ENCODE measurements at places on chromosomes 1 and 21.
A peak's percentile ranks its signal among the peaks of the same experiment; 100 is the strongest.

DNA sequence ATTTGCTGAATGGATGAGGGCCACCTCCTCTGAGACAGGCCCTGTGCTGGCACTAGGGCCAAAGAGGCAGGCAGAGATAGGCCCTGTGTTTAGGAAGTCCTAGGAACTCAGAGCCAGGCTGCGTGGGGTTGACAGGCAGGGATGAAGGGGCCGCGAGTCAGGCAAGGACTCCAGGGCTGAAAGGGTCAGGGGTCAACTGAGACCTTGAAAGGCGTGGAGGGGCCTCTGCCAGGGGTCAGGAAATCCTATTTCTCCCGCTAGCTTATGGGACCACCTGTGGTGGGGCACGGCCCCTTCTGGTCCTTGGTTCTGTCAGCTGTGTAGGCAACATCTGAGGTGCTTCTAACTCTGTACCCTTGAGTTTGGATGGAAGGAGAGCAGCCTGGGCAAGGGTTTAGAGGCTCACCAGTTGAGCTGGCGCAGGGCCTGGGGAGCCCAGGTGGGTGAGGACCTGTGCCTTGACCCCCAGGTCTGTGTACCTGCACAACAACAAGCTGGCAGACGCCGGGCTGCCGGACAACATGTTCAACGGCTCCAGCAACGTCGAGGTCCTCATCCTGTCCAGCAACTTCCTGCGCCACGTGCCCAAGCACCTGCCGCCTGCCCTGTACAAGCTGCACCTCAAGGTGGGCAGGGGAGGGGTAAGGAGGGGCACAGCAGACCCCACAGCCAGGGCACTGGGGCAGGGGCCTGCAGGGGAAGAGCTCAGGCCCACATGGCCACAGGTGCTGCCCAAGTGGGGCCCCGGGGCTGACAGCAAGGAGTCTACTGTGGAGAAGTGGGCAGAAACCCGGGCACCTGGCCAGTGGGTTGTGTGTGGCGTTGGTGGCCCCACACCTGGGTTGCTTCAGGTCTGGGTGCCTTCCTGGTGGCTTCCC lies 14.9 kb downstream of the PODN start:
- ATAC-seq: no peak

DNA sequence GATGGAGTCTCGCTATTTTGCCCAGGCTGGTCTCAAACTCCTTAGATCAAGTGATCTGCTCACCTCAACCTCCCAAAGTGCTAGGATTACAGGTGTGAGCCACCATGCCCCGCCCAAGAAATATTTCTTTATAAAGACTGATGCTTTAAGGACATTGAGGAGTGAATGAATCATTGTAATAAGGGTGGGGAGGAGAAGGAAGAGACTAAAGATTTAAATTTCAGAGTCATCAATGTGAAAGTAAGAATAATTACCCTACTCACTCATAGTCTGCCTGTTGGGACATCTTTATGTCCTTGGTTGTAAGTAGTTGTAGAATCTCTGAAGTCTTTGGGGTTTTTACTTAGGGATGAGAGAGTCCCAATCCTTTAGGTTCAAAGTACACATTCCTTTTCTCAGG lies 7.3 kb downstream of the KDM1A start:
- ATAC-seq: peak; percentile 46

GRCh38 chr1:3712573-3713535 lies 39.4 kb upstream of the CCDC27 start:
- ATAC-seq: no peak

GRCh38 chr21:39513735-39514134 lies 62.0 kb downstream of the SH3BGR start:
- ATAC-seq: no peak

DNA sequence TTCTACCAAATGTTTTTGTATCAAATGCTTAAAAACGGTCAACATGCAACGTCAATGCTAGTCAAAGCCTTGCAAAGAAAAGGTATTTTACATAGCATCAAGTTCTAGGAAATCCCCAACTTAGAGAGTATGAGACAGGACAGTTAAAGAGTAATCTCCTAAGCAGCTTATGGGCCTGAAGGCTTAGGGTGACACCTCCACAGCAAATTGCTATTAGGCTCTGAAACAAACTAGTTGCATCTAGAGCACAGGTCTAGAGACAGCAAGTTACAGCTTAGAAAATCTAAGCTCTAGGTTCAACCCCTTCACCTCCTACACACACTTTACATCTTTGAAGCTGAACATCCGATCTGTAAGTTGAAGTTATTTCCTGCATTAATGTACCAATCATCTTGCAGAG lies 13.7 kb downstream of the PABPC4 start:
- no peak for ATAC-seq

GRCh38 chr1:15236746-15237145 lies 10.3 kb upstream of the FHAD1 start:
- ATAC-seq: no peak

- peak; percentile 39 for ATAC-seq
Measured at GRCh38 chr1:33349081-33349759, 28.3 kb upstream of the A3GALT2 start.

DNA sequence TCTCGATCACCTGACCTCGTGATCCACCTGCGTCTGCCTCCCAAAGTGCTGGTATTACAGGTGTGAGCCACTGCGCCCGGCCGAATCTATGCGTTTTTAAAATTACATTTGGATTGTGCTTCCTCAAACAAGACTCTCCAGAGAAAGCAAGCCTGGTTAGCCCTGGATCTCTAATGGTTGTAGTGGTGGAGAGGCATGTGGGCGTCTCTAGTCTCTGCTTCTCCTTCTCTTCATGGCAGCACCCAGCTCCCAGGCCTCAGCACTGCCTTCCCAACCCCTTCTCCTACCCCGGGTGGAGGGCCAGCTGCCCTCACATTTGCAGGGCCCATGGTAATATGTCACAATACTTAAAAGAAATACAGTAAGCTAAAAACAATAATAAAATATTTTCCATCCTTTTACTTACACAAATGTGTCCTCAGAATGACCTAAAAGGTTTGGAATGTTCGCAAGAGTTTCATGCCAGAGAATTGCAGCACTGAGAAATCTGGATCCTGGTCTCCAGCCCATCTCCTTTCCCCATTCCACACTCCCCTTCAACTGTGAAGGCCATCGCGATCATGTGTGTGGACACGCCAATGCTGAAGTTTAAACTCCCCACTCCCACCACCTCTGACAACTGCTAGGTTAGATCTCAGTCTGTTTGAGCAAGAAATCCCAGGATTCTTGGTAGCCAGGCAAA lies 7.0 kb downstream of the OR14I1 start:
- no peak for ATAC-seq

GRCh38 chr1:51329443-51330325 lies 678 bp downstream of the TTC39A start:
- no peak for ATAC-seq

DNA sequence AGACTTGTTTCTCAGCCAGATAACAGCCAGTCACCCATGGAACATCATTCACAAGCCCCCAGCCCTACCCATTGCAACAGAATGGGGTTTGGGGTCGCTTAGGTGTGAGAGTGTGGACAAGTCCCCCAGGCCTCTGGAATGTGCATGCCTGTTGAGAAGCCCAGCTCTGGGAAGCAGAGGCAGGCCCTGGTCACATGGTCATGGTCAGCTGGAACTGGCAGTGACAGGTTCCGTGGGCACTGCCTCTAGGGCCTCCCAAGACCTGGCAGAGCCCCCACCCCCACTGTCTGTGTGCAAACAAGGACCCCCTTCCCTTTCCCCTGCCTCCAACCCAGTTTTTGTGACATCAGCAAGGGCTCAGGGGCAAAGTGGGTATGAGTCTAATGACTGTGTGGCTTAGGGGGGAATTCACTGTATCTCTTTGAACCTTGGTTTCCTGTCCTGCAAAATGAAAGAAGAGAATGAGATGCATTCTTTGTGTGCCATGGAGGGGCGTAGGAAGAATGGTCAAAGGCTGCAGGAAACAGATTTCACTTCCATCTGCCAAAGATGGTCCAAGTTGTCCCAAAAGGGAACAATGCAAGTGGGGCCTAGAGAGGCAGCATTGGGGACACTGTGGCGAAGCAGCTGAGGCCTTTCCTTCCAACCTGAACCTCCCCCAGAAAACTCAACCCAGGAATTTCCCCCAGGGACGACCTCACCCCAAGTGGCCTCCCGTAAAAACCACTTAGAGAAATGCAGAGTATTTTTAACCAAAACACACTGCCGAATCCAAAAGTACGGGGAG lies 34.7 kb upstream of the SELENON start:
- ATAC-seq: no peak

GRCh38 chr1:25991937-25992688 lies 5.8 kb downstream of the PAFAH2 start:
- no peak for ATAC-seq

- peak; percentile 53 for ATAC-seq
Measured at GRCh38 chr1:46535063-46535462, 16.4 kb downstream of the KNCN start.

- ATAC-seq: no peak
Measured at GRCh38 chr21:33794596-33794995, 121.0 kb downstream of the ATP5PO start.

DNA sequence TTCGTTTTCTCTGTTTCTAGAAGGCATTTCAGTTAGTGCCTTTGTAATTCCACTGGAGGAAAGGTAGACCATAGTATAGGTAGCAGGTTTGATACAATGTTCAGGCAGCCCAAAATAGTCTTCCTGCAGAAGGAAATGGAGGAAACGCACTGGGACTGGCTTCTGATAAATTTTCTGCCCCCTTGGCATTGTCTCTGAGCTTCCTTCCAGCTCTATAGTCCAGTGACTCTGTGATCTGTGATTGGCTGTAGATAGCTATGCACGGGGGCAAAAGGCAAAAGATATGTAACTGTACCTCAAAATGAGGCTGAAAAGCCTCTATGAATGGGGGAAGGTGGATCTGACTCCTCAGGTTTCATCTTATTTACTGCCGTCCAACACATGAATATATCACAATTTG lies 5.8 kb upstream of the MAGOH start:
- ATAC-seq: no peak

DNA sequence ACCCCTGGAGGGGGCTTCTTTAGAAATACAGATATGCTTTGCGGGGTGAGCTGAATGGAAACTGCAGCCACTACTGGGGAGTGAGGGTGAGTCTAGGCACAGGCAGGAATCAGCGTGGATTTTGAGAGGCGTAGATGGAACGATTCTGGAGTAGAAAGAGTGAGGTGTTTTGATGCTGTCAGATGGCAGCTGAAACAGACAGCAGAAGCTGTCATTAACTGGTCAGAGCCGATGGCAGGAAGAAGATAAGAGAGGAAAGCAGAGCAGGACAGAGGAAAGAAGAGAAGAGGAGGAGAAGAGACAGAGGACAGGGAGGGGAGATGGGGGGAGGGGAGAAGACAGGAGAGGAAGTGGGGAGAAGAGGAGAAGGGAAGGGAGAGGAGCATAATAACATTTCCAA lies 138.5 kb downstream of the LRIG2 start:
- ATAC-seq: no peak

DNA sequence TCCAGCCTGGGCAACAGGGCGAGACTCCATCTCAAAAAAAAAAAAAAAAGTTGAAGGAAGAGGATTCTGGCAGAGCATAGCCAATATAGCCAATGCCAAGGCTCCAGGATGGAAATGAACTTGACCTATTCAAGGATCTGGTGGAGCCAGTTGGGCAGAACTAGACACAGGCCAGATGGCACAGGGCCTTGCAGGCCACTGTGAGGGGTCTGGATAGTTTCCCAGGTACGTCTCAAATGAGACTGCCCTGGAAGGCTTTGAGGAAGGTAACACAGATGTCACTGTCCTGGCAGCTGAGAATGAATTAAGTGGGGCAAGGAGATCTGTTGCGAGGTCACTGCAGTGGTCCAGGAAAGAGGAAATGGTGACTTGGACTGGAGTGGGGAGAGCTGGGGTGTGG lies 12.0 kb upstream of the ARHGEF19 start:
- no peak for ATAC-seq

DNA sequence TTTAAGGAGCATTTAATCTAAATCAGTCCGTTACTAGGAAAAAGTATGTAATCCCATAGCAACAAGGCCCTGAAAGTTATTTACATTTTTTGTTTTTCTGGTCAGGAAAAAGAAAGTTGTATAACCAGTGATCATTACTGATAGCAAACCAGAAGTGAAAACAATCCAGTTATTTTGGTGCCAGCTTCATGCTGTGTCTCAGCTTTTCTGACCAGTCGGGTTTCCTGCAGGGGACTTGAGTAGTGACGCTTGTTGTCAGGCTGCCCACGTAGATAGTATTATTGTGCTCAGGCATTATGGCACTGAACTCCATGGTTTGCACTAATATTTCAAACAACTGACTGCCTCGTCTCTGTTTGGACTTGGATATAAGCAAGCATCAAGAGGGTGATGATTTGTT lies 55.2 kb downstream of the SASS6 start:
- no peak for ATAC-seq

- no peak for ATAC-seq
Measured at GRCh38 chr1:76140227-76140626, 65.7 kb downstream of the ST6GALNAC3 start.

GRCh38 chr1:66351913-66352312 lies 182.0 kb upstream of the SGIP1 start:
- ATAC-seq: peak; percentile 28

GRCh38 chr1:20470194-20470593 lies 15.8 kb downstream of the CAMK2N1 start:
- no peak for ATAC-seq

- ATAC-seq: no peak
Measured at GRCh38 chr1:177517546-177517945, 346.8 kb downstream of the BRINP2 start.

DNA sequence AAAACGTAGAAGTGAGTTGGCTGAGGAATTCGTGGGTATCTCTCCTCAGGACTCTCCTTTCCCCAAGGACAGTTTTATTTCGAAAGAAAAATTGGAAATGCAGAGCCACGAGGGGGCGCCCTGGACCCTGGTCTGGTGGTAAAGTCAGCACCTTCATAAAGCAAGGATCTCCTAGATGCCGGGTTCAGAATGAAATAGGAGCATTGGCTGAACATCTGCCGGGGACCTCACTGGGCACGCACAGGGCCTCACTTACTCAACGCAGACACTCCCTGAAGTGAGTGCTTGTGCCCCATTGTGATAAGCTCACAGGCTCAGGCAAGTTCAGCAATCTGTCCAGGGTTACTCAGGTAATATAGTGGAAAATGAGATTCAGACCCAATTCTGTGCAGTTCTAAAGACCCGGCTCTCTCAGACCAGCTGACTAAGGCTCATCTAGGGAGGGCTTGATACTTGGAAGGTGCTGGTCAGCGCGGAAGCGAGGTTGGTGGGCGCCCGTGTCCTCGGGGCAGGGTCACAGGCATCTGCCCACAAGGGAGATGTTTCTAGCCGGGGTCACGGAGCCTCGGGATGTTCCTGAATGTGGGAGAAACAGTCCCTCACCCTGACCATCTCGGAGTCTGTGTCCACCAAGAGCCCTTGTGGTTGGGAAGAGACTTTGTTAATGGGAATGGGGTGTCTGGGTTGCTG lies 55.7 kb upstream of the ETV3 start:
- no peak for ATAC-seq

- peak; percentile 21 for ATAC-seq
Measured at GRCh38 chr1:225999912-226000337, 782 bp upstream of the SDE2 start.

- no peak for ATAC-seq
Measured at GRCh38 chr1:153607381-153607780, 5.6 kb downstream of the S100A16 start.

- no peak for ATAC-seq
Measured at GRCh38 chr21:44890338-44890931, 16.9 kb upstream of the PTTG1IP start.

Data from activated T-helper 17 cell treated with anti-CD3 and anti-CD28 coated beads, Interleukin-2, amount 50 U/mL, for 72 hours (primary cell).